ENCODE measurements at places on chromosomes 4 and X.
A peak's percentile ranks its signal among the peaks of the same experiment; 100 is the strongest.

- DNase-seq = peak; percentile 81
Measured at GRCh38 chrX:71292669-71293365, 8.7 kb upstream of the ITGB1BP2 start.

GRCh38 chr4:88135356-88135663 lies 23.1 kb downstream of the ABCG2 start:
- DNase-seq = no peak

DNA sequence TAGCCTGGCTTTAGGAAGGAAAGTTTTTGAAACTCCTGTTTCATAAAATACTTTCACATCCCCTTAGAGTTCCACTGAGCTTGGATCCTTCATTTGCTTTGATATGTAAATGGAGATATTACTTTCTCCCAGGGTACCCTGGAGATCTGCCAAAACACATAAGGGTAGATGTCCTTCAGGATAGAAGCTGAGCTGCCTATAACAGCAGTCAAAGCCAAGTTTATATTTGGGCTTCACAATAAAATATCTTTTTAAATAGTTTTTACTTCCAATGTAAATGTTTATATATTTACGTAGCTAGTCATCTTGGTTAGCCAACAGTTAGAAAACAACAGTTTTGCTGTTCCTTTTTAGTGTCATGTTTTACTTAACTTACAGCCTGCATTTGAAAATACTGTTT lies 742.3 kb upstream of the POU3F4 start:
- DNase-seq = peak; percentile 52

GRCh38 chrX:94576367-94577004 lies 902.5 kb downstream of the FAM133A start:
- no peak for DNase-seq

DNA sequence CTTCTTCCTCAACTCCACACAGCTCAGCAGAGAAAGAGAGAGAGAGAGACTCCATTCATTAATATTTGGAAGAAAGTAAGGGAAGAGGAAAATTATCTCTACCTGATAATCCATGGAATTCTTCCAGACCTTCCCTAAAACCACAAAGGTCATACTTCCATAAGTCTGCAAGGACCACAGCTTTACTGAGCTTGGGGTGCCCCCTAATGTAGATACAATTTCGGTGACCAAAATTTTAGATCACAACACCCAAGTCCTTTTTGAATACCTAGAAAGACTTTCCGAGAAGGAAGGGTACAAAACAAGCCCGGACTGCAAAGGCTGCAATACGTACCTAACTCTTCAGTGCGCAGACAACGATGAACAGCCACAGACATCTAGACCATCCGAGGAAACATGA lies 523.9 kb downstream of the GLUD2 start:
- DNase-seq = no peak

DNA sequence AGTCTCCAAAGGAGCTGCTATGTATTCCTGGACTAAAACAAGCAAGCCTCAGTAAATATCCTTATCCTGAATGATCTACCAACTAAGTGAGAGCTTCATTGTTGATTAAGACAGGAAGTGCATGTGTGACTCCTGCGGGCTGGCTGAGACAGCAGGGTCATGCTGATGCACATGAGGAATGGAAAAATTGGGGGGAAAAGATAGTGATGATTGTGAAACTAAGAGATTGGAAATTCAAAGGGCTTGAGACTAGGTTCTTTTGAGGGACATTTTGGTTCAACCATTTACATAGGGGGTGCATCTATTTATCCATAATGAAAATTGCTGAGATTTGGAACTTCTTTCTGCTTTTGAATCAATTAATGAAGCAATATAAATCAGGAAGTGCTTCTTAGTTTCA lies 61.1 kb upstream of the C1QTNF7 start:
- DNase-seq = peak; percentile 61

GRCh38 chr4:188550296-188550695 lies 411.1 kb downstream of the TRIML1 start:
- peak; percentile 15 for DNase-seq
